ENCODE measurements at places on chromosomes 16 and 17.

DNA sequence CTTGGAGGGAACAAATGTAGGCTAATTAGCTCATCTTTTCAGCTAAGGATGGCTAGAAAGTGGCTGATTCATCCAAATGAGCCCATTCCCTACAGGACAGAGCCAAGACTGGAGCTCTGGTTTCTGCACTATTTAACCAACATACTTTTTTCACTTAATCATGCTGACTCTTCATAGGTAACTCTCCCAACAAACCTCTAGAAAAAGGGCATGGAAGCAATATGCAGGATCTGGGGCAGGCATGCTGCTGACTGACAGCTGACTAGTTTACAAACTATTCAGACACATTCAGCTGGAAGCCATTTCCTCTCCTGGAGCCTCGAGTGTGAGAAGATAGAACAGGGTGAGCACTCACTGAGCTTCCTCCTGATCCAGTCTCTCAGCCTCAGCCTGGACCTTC, 6.2 kb downstream of the BECN1 start:
- no peak for DNase-seq

GRCh38 chr17:9645851-9646545, 681 bp downstream of the USP43 start:
- DNase-seq = no peak

DNA sequence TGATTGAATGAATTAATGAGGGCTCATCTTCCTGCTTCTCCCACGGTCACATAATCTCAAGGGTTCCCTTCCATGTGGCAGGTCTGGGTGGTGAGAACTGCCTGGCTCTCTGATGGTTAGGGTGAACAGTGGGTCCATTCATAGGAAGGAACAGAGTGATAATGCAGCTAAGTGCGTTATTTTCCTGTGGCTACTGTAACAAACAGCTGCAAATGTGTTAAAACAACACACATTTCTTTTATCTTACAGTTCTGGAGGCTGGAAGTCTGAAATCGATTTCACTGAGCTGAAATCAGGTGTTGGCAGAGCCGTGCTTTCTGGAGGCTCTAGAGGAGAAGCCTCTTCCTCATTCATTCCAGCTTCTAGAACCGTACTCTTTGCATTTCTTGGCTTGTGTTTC, 95.3 kb downstream of the BMERB1 start:
- no peak for DNase-seq

GRCh38 chr17:68094481-68095078, 59.0 kb downstream of the KPNA2 start:
- DNase-seq = no peak

GRCh38 chr17:43529947-43530287, 16.2 kb downstream of the ETV4 start:
- no peak for DNase-seq

DNA sequence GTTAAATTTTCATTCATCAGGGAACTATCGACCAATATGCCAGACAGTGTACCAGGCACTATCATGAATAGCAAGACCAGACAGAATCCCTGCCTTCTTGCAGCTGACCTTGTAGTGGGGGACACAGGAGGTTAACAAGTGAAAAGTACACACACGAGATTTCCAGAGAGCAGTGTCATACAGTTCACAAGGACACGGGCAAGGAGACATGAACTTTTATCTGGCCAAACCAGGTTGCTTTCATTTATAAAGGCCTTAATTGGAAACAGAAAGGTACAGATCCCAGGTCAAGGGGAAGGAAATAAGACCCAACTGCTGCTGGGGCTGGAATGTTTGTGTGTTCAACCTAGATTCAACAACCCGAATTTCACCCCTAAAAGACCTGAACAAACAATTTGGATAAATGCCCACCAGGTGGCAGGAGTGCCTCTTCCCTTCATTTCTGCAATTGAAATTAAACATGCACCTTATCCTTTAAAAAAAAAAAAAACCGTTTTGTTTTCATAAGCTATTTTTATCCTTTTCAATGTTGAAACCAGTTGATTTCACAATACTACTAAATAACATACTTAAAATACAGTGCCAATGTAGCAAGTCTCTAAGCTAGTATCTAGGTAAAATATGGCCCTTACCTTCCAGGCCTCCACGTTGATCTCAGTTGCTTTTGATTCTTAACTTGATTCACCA, 65.9 kb downstream of the EMP2 start:
- peak; percentile 2 for DNase-seq

- no peak for DNase-seq
These were observed 37.1 kb downstream of the YWHAE start for GRCh38 chr17:1362964-1363363.

DNA sequence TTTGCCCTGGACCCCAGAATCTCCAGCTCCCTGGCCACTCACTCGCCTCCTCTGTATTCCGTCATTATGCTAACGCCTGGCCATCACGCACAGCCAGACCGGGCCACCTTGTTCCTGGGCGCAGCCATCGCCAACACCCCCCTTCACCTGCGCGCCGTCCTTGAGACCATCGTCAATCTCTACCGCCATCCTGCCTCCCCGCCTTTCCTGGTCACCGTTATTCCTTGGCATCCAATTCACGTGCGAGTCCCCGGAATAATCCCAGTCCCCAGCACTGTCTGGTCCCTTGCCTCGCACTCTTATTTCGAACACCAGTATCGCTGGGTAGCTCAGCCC, 541 bp downstream of the VKORC1 start:
- no peak for DNase-seq

GRCh38 chr17:33015716-33016346, 24.2 kb downstream of the SPACA3 start:
- DNase-seq = no peak

- no peak for DNase-seq
These were observed 753.2 kb upstream of the EEF2KMT start for GRCh38 chr16:5850632-5851392.

- no peak for DNase-seq
These were observed 7.6 kb downstream of the PDE6G start for GRCh38 chr17:81648707-81649085.

- DNase-seq = no peak
These were observed 2.9 kb downstream of the GSDMB start for GRCh38 chr17:39915559-39915958.

DNA sequence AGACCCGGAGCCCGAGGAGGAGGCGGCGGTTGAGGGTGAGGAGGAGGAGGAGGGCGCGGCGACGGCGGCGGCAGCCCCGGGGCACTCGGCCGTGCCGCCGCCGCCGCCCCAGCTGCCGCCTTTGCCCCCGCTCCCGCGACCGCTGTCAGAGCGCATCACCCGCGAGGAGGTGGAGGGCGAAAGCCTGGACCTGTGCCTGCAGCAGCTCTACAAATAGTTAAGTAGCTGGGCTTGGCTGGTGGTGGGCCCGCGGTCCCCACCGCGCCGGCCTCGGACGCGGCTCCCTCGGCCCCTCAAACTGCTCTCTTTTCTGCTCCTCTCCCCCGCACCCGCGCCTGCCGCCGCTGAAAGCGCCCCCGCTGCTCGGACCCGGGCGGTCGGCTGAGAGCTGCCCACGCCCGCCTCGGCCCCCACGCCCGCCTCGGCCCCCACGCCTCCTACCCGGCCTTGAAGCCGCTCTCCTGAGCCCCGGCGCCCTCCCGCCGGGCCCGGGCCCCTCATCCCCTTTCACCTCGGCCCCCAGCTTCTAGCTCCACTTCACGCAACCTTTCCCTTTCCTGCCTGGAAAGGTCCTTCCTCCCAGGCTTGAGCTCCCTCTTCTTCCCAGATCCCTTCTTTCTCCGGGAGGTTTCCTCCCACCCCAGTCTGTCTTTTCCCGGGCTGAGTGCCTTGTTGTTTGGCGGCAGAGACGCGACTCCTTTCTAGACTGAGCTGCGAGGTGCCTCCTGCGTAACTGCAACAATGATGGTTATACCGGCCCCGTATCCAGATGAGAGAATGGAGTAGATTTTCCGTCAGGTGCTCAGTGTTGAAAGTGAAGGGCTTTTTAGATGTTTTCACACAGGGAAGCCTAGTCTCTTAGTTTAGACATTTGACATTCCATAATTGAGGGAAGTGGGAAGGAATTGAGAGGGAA, 850 bp downstream of the PPM1E start:
- DNase-seq = peak; percentile 62

GRCh38 chr17:79818026-79818758, 21.0 kb downstream of the CBX4 start:
- no peak for DNase-seq

DNA sequence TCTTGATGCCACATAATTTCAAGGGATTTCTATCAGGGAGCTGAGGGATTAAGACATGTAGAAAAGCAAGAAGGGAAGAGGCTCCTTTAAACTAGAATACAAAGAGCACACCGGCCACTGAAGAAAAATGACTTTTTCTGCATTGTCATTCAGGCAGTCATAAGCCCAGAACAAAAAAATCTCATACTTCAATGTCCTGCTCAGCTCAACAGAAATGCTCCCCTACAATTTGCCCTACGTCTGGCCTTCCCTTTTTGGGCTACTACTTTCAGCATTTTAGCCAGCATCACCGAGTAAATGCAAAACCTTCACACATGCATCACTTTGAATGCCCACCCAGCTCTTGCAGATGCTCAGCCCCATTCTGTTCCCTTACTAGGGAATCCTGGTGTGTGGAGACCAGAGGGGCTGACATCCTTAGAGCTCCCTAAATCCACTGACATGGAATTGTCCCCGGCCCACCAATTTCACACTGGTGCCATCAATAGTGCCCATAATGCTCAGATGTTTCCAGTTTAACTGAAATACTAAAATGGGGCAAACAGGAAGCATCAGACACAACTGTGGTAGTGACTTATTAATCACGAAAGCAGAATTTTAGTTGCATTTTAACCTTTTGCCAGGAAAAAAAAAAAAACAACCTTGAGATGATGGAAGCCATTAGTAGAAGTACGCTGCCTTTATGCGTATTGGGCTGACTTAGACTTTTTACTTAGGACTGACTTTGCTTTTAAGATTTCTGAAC, 2.7 kb downstream of the MAP3K14 start:
- no peak for DNase-seq

DNA sequence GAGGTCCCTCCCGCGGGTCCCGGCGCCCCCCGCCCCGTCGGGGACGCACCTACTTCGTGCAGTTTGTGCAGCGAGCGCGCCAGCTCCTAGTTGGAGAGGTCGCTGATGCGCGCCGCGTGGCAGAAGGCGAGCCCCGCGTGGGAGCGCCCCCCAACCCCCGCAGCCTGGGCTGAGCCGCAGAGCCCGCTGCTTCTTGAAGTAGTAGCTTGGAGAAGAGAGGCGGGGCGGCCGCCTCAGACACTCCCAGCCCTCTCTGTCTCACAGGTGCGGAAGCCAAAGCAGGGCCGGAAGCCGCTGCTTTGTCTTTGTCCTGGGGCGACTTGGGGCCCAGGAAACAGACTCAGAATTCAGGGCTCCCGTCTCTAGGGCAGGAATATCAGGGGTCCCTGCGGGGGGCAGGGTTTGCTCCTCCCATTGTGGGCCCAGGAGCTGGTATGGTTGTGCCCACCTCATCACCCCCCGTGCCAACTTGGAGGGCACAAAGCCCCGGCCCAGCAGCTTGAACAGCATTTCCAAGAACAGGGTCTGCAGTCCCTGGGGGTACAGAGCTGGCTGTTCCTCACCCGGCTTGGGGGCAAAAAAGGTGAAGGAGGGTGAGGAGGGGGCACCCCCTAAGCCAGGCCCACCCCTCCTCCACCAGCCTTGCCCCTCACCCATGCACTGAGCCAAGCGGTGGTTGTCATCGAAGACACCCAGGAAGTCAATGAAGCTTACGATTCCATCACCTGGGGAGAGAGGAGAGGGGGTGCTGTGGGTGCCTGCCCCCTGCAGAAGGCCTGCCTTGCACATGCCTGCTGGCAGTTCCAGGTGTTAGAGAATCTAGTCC, 13.5 kb downstream of the SPATA32 start:
- DNase-seq = peak; percentile 70

DNA sequence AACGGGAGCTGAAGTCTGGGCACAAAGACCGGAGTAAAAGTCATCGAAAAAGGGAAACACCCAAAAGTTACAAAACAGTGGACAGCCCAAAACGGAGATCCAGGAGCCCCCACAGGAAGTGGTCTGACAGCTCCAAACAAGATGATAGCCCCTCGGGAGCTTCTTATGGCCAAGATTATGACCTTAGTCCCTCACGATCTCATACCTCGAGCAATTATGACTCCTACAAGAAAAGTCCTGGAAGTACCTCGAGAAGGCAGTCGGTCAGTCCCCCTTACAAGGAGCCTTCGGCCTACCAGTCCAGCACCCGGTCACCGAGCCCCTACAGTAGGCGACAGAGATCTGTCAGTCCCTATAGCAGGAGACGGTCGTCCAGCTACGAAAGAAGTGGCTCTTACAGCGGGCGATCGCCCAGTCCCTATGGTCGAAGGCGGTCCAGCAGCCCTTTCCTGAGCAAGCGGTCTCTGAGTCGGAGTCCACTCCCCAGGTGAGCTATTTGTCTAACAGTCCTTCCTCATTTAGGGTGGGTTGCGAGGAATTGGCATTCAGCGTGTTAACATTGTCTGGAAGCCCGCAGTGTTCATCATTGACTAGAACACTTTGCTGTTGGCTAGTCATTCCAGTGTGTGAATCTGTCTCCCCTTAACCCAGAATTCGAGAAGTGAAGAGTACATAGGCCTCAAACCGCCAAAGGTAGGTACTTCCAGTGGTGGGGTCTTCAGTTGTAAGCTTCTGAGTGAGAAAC, 1.5 kb downstream of the CDK12 start:
- DNase-seq = no peak

GRCh38 chr17:16484445-16485175, 7.4 kb downstream of the LRRC75A start:
- DNase-seq = no peak

DNA sequence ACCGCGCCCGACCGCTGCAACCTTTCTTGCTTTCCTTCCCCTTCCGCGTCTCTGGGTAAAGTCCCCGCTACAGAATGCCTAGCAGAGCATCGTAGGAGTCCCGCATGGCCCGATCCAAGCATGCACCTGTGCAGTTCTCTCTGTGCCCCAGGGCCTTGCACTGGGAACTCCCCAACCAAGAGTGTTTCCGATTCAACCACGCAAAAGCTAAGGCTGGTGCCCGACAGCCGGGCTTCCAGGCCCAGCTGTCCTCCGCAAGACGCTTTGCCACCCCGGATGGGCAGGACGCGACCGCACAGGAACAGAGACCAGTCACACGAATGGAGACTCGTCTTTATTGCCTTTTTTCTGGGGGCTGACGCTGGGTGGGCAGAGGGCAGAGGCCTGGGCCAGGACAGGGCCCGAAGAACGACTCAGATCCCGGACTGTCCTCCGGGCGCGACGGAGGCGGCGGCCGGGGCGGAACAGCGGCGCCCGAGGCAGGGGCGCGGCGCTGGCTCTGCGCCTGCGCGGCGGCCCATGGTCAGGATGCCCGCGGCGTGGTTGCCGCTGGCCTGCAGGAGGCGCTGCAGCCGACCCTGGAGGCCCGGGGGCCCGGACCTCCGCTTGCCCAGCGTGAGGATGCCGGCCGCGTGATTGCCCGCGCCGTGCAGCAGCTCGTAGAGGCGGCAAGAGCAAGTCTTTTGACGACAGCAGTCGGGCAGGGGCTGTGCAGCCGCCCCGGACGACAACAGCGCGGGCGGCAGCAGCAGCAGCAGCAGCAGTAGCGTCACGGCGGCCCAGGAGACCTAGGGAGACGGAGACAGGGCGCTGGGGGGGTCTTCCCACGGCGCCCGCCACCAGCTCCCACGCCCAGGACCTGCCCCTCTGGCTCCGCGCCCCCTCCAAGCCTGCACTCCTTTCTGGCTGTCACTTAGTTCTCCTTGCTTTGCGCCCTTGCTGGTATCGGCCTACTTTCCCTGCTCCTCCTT, 1.2 kb downstream of the HCRT start:
- no peak for DNase-seq

- DNase-seq = peak; percentile 56
These were observed 2.8 kb upstream of the CIBAR2 start for GRCh38 chr16:85114909-85115567.

- DNase-seq = peak; percentile 28
These were observed 41.8 kb upstream of the CDH8 start for GRCh38 chr16:62077998-62078397.

- DNase-seq = no peak
These were observed 3.6 kb downstream of the LRRC75A start for GRCh38 chr17:16488186-16488967.

- DNase-seq = no peak
These were observed 3.1 kb downstream of the GNA13 start for GRCh38 chr17:65053354-65053881.
